ENCODE measurements at places on chromosomes 2 and 18.

GRCh38 chr2:161019311-161019710 lies 140.9 kb upstream of the TANK start:
- no peak for DNase-seq

- no peak for DNase-seq
Observed at GRCh38 chr18:5452943-5453443, 90.8 kb downstream of the EPB41L3 start.

DNA sequence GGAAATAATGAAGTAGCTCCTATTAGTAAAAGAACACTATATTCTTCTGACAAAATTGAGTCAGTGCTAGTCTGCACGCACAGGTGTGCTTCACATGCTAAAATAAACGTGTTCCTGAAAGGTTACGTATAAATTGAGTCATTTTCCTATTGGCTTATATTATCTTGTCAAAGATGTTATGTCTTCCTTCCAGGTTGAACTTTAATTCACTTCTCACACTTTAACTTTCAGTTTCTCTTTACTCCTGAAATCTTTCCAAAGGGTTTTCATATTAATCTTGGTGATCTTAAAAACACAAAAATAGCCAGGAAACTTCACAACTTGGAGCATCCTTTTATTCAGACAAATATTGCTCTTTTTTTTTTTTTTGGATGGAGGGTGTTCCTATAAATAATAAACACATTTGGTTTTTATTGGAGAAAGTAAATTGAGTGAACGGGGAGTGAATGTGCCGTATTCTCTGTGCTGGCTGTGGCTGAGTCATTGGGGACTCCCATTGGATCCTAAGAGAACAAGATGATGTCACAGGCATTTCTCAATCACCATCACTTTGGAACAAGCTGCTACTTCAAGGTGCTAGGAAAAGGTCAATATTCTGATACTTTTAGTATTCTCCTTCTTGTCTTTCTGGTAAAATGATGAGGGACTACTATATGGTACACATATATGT lies 150.2 kb upstream of the SPATS2L start:
- DNase-seq: peak; percentile 77

DNA sequence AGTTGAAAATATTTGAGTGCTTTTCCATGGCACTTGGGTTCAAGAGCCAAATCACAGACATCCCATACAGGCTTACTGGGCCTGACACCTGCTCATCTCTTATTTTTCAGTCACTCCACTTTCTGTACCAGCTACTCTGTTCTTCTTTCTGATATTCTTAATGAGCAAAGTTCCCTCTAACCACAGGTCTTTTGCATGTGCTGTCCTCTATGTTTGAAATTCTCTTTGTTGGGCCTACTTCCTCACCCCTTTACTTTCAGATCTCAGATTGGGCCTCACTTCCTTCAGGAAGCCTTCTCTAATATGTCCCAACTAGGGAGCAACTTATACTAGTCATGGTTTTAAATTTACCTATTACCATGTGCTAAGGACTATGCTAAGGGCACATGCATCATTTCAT lies 81.8 kb upstream of the RBMS1 start:
- DNase-seq: no peak
